Psoas muscle (tissue), 8 donors: ENCODE measurements at places on chromosomes 2 and 18. TPM values are rescaled to one million over a fixed set of nuclear protein-coding genes. Genes with fewer than 3 reads are reported as not detected.

MYO5B gene
- 0.13 TPM for total RNA-seq

DNA sequence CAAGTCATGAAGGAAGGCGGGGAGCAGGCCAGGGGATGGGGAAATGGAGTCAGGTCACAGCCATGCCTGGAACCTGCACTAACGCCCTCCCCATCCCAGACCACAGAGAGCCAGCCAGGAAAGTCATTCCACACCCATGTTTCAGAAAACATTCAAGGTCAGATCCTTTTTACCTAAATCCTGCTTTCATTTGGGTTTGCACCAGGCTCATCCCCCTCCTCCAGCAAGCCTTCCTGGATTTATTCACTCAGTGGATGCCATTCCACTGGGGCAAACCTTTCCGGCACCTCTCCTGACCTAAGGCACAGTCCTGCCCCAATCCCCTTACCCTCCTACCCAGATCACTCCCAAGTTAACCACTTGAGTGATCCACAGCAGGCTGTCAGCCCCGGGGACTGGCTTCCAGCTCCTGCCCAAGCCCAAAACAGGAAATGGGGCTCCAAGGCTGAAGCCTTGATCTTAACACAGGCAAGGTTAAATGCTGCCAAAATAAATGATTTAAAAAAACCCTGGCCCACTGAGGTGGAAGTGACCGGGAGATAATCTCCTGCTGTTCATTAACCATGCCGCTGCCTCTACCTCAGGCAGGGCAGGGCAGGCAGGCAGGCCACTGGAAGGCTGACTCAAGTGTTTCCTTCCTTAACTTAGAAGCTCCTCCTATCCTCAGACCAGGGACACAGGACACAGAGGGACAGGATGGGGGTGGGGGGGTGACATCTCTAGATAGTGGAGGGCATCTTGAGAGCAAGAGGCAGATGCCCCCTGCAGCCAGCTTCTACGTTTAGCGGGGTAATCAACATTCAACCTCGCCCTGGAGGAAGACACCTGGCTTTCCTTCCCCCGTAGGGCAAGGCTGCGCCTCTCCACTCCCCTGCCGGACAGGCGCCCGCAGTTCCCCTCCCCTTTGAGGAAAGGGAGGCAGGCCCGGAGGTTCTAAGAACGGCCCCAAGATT, 1.4 kb downstream of the RAB11FIP5 start:
- H3K27me3 ChIP-seq, result no peaks in the 10 kb centered on the region
- H3K4me1 ChIP-seq, result peaks cover 36% of the 10 kb centered on the region
- H3K27ac ChIP-seq, result peak overlapping the region; percentile 74

GRCh38 chr2:216539791-216540241, 41.2 kb downstream of the RPL37A start:
- no peaks in the 10 kb centered on the region for H3K36me3 ChIP-seq
- H3K4me1 ChIP-seq, result peaks cover 25% of the 10 kb centered on the region
- no peak overlapping the region for H3K27ac ChIP-seq
- no peak overlapping the region for H3K4me3 ChIP-seq
- DNase-seq, result peak; percentile 69

GRCh38 chr18:66641056-66641455, 37.2 kb upstream of the CDH19 start:
- no peaks in the 10 kb centered on the region for H3K27me3 ChIP-seq
- DNase-seq, result no peak
- H3K4me3 ChIP-seq, result no peak overlapping the region

DNA sequence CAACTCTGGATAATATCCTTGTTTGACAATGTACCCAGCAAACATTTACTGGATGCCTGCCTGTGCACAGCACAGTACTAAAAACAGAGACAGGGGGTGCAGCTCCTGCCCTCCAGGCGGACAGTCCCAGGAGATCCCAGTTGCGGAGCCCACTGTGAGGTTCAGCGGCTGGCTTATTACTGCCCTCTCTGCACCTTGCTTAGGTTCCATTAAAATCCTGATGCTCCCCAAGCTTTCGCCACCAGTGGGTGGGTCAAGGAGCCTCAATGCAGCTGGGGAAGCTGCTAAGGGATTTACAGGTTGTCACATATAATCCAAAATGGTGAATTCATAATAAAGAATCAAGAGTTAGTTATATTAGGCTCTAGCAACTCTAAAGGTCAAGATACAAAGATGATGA, 38.3 kb downstream of the CRACDL start:
- H3K4me1 ChIP-seq, result no peaks in the 10 kb centered on the region
- no peaks in the 10 kb centered on the region for H3K36me3 ChIP-seq
- no peaks in the 10 kb centered on the region for H3K27me3 ChIP-seq
- H3K4me3 ChIP-seq, result no peak overlapping the region

CDH19 gene
- total RNA-seq, result 0.25 TPM

UGT1A7 gene
- total RNA-seq, result not detected

- peaks cover 5% of the 10 kb centered on the region for H3K4me1 ChIP-seq
- DNase-seq, result no peak
- H3K36me3 ChIP-seq, result no peaks in the 10 kb centered on the region
- H3K4me3 ChIP-seq, result no peak overlapping the region
- H3K27ac ChIP-seq, result no peak overlapping the region
These were observed 3.4 kb downstream of the CFAP65 start for GRCh38 chr2:219037783-219038499.

DNA sequence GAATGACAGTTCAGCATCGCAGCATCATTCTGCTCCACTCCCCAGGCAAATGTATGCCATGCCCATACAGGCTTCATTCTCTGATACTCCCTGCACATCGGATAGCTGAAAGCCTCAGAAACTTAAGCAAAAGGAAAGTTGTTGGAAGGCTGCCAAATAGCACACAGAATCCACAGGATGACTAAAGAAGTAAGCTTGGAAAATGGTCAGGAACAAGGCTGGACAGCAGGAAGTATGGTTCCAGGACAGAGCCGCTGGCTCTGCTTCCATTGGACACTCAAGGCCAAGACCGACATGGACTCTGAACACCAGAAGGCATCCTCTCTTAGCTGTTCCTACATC, 256.5 kb downstream of the CDH20 start:
- H3K27ac ChIP-seq, result no peak overlapping the region
- H3K4me1 ChIP-seq, result no peaks in the 10 kb centered on the region
- no peak for DNase-seq
- no peak overlapping the region for H3K4me3 ChIP-seq
- no peaks in the 10 kb centered on the region for H3K27me3 ChIP-seq

DNA sequence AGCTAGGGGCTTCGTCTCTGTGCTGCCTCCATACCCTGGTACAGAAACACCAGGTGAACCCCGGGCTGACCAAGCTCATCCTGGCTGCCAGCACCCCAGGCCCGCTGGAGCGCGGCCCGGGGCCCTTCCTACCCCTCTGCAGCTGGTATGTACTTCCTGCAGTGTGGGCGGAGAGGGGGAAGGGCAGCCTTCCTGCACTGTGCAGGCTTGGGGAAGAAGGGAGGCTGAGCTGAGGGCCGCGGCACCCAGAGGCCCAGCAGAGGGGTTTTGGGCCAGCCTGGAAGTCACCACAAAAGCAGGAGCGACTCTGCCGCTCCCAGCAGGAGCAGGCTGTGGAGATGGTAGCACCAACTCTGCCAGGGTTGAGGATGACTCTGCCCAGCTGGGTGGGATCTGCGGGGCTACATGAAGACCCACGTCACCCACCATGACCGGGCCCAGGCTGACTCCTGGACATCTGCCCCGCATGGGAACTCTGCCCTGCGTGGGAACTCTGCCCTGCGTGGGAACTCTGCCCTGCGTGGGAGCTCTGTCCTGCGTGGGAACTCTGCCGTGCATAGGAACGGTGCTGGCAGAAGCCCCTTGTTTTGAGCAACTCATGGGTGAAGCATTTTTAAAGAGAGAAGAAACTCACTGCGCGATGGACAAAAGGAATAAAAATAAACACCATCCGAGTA, 273.3 kb downstream of the NDUFA10 start:
- no peak overlapping the region for H3K27ac ChIP-seq
- no peaks in the 10 kb centered on the region for H3K4me1 ChIP-seq
- no peaks in the 10 kb centered on the region for H3K36me3 ChIP-seq

DNA sequence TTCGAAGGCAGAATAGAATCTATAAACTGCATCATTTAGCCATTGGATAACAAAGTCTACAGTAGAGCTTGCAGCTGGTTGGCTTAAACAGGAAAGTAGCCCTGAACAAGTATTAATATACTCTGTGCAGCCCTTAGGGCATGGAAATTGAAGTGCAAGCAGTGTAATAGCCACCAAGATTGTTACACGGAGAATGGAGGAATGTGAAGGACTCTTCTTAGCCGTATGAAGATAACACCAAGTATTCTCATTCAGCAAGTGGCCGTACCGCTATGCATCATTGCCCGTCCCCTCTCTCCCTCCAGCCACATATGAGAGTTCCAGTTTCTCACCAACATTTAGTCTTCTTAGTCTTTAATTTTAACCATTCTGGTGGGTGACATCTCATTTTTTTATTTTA, 40.5 kb downstream of the ANKRD12 start:
- H3K27ac ChIP-seq, result peak overlapping the region; percentile 2
- H3K27me3 ChIP-seq, result no peaks in the 10 kb centered on the region
- no peaks in the 10 kb centered on the region for H3K36me3 ChIP-seq

DNA sequence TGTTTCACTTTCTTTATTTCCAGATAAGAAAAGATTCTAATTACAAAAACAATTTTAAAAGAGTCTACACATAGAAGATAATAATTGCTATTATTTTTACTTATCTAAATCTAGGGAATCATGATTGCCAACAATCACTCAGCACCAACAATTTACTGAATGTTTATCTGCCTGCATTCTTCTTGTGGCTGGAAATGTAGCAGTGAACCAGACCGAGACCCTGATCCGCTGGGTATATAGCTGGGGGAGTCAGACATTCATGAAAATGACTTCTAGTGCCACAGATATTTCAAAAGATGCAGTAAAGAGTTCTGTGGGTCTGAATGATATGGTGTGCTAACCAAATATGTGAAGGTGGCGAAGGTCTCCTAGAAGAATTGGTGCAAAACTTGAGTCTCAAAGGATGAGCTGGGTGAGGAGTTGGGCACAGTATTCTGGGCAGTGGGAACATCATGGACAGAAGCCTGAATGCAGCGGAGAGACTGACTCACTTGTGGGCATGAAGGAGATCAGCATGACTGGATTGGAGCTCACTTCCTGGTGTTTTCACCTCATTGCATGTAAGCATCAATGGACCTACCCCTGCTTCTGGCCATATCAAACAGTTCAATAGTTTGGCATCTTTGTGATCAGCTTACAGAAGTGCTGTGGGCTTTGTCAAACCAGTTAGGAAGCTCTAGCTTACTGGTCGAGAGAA, 26.1 kb upstream of the FN1 start:
- no peaks in the 10 kb centered on the region for H3K36me3 ChIP-seq
- H3K4me3 ChIP-seq, result no peak overlapping the region
- no peak overlapping the region for H3K27ac ChIP-seq
- DNase-seq, result no peak
- no peaks in the 10 kb centered on the region for H3K4me1 ChIP-seq

- H3K27ac ChIP-seq, result no peak overlapping the region
- no peaks in the 10 kb centered on the region for H3K27me3 ChIP-seq
- H3K36me3 ChIP-seq, result no peaks in the 10 kb centered on the region
- no peak overlapping the region for H3K4me3 ChIP-seq
- DNase-seq, result no peak
These were observed 276.5 kb upstream of the MC4R start for GRCh38 chr18:60649107-60649506.

- no peak overlapping the region for H3K27ac ChIP-seq
- no peaks in the 10 kb centered on the region for H3K27me3 ChIP-seq
- no peaks in the 10 kb centered on the region for H3K4me1 ChIP-seq
- no peak for DNase-seq
- H3K4me3 ChIP-seq, result no peak overlapping the region
These were observed 242.3 kb upstream of the SOX11 start for GRCh38 chr2:5449867-5450266.

MALL gene
- total RNA-seq, result 7.7 TPM

DNA sequence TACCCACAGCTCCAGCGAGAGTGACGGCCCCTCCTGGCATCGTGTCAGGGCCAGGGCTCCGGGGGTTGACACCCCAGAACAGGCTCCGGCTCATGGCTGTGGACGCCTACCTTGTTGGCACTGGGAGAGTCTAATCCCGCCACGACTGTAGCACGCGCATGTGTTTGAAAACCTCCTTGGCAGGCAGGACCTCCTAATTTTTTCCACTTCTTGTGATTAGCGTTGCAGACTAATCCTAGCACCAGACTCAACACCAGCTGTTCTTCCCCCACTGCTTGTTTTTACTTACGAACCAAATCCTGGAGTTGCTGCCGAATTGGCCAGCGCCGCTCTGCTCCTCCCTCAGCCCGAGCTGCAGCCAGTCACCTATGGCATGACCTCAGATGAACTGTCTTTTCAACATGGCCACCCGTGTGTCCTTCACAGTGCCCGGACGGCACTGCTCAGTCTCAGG, 110.7 kb downstream of the KLHL29 start:
- H3K4me1 ChIP-seq, result peaks cover 27% of the 10 kb centered on the region
- peak; percentile 66 for DNase-seq
- H3K27ac ChIP-seq, result no peak overlapping the region
- no peaks in the 10 kb centered on the region for H3K36me3 ChIP-seq

FAHD2A gene
- total RNA-seq, result 21.9 TPM

DNA sequence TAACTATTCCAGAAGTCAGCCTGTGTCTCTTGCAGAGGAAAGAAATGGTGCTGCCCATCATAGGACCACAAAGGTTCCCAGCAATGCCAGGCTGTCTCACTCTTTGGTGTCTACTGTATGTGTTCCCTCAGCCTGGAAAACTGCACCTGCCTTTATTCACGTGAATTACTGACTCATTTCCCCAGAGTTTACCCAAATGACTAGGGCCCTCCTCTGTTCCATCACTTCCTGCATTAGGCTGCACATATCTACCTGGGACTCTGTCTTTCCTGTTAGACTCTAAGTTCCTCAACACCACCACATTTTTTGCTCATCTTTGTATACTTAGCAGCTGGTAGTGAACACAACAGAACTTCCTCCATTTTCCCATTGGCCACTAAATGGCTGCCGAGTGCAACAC, 188.3 kb downstream of the FHOD3 start:
- H3K36me3 ChIP-seq, result no peaks in the 10 kb centered on the region
- no peak for DNase-seq
- no peak overlapping the region for H3K4me3 ChIP-seq

DNA sequence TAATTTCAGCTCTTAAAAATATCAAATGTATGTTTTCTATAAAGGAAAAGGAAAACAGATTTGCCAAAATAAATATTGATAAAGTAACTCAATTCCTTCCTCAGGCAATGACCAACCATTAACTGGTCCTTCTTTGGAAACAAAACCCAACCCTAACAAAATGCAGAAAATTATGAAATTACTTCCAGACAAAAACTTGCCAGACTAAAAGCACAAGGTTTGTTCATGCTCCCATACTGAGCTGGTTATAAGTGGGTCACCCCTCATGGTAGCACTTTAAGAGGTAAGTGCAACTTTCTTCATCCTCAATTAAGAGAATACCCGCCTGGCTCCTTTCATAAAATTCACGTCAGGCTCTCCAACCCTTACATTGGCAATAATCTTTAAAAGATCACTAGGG, 31.1 kb upstream of the TTC32 start:
- H3K27ac ChIP-seq, result no peak overlapping the region
- H3K36me3 ChIP-seq, result peaks cover 77% of the 10 kb centered on the region
- H3K27me3 ChIP-seq, result no peaks in the 10 kb centered on the region
- H3K4me1 ChIP-seq, result no peaks in the 10 kb centered on the region
- DNase-seq, result no peak
- H3K4me3 ChIP-seq, result no peak overlapping the region

GRCh38 chr18:43705850-43706249, 428.6 kb upstream of the SYT4 start:
- DNase-seq, result no peak
- no peaks in the 10 kb centered on the region for H3K4me1 ChIP-seq
- no peak overlapping the region for H3K27ac ChIP-seq
- no peak overlapping the region for H3K4me3 ChIP-seq

KDSR gene
- 33.0 TPM for total RNA-seq

GRCh38 chr2:26705126-26705525, 12.6 kb downstream of the KCNK3 start:
- H3K4me3 ChIP-seq, result no peak overlapping the region
- H3K27ac ChIP-seq, result no peak overlapping the region
- H3K36me3 ChIP-seq, result no peaks in the 10 kb centered on the region
- H3K27me3 ChIP-seq, result peaks cover 2% of the 10 kb centered on the region
- H3K4me1 ChIP-seq, result no peaks in the 10 kb centered on the region
- DNase-seq, result no peak
